ENCODE measurements at places on chromosomes 16 and 17. TPM values are rescaled to one million over a fixed set of nuclear protein-coding genes. Genes with fewer than 3 reads are reported as not detected.

The TNK1 gene
- total RNA-seq = 11.7 TPM

DNA sequence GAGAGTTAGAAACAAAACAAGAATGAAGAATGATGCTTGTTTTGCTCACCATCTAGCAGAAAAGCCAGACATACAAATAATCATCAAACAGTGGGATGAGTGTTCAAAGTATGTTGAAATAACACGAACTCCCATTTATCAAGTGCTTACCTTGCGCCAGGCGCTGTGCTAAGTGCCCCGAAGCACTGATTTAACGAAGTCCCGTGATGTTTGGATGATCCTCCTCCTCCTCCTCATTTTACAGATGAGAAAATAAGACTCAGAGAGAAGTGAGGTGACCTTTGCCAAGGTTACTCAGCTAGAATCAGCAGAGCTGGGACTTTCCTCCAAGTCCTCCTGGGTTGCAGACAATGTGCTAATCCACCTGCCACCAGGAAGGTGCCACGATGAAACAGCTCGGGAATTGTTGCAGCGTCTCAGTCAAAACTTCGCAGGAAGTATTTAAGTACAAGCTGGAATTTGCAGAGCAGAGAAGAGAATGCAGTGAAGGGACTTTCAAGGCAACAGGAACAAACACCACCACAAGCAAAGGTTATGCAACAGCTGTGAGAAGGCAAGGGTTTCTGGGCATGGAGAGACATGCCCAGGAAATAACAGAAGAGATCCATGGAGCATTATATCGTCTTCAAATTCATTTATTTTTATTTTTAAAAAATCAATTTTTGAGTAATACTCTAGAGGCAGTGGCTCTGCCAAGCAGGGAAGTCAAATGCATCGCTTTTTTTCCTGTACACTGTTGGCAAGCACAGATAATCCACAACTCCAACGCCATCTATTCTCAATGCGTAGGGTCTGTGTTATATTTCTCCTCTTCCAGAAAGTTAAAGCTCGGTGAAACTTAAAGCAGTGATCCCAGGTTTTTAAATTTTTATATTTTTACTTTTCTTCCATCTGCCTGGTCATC is 11.1 kb downstream of the PRCD start:
- no peak for DNase-seq

GRCh38 chr16:21167360-21167759 is 8.9 kb downstream of the LDAF1 start:
- DNase-seq = no peak

GRCh38 chr17:77490361-77491183 is 349.8 kb downstream of the SEC14L1 start:
- DNase-seq = no peak

The RAB26 gene
- total RNA-seq = 0.62 TPM

- DNase-seq = no peak
Measured at GRCh38 chr17:40366076-40366860, 1.7 kb upstream of the GJD3 start.

DNA sequence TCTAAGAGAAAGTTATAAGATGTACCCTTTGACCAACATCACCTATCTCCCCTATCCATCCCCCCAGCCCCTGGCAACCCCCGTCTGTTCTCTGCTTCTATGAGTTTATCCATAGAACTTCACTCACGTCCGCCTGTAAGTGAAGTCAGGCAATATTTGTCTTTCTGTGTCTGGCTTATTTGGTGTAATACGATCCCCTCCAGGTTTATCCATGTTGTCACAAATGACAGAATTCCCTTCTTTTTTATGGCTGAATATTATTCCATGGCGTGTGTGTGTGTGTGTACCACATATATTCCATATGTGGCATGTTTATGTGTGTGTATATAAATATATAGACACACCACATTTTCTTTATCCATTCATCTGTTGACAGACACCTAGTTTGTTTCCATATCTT is 339.7 kb downstream of the CPPED1 start:
- no peak for DNase-seq

DNA sequence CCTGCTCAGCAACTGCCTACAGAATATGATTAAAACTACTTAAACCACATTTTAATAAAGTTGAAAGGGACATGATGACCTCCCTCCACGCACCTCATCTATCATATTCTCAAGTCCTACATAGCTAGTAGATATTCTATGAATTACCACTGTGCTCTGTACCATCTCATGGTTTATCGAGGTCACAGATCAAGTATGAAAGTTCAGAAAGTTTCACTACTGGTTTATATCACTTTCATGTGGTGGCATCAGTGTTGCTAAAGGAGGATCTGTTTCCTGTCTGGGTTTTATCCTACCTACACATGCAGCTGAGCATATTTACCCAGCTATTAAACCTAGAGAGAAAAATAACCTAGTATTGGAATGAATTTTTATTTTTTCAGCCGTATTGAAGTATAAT is 214.9 kb upstream of the MON1B start:
- peak; percentile 2 for DNase-seq

DNA sequence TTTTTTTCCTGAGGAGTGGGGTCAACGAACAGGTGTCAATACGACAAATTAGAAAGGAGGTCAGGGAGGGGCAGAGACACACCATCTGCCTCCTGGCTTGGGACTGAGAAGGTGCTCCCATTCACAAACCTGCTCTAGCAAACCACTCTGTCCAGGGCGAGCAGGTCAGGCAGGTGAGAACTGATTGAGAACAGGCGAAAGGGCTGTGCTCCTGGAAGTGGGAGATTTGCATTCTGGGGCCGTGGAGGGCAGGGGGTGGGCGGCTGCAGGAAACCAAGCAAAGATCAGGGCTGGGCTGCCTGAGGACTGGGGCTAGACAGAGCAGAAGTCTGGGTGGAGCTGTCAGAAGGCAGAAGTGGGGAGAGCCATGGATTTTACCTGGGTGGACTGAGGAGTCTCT is 98.9 kb upstream of the NLRP1 start:
- DNase-seq = no peak

The GPR179 gene
- total RNA-seq = 0.10 TPM

GRCh38 chr16:58411736-58412614 is 19.7 kb downstream of the GINS3 start:
- no peak for DNase-seq

The MT4 gene
- total RNA-seq = not detected

- DNase-seq = no peak
Measured at GRCh38 chr17:39328815-39329214, 72.6 kb downstream of the FBXL20 start.

DNA sequence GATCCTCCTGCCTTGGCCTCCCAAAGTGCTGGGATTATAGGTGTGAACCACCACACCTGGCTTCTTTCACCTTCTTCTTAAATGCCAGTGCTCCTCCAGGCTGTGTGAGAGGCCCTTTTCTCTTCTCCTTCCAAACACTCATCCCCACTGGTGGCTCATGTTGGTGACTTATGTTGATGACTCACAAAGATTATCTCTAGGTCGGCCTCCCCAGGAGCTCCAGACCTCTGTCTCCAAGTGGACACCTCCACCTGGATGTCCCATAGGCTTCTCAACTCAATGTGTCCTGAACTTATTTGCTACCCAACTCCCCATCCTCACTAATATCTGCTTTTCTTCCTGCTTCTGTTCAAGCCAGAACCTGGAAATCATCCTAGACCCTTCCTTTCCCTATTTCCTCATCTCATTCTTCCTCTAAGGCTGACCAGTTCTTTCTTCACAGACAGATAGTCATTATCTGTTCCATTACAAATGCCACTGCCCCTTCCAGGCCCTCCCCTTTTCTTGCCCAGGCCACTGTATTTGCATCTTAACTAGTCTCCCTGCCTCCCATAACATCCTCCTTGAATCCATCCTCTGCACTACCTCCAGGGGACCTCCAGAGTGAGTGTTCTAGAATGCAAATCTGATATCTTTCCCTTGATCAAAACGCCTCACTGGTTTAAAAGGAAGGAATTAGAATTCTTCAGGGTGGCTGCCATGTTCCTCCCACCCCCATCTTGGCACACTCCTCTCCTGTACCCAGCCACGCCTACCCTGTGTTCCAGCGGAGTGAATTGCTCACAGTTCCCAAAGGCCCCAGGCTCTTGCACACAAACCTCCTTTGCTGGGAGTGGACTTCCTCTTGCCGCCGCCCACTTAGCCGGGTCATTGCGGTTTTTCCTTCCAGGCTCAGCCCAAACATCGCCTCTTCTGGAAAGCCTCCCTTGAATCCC is 34.8 kb upstream of the FBXO47 start:
- DNase-seq = no peak

DNA sequence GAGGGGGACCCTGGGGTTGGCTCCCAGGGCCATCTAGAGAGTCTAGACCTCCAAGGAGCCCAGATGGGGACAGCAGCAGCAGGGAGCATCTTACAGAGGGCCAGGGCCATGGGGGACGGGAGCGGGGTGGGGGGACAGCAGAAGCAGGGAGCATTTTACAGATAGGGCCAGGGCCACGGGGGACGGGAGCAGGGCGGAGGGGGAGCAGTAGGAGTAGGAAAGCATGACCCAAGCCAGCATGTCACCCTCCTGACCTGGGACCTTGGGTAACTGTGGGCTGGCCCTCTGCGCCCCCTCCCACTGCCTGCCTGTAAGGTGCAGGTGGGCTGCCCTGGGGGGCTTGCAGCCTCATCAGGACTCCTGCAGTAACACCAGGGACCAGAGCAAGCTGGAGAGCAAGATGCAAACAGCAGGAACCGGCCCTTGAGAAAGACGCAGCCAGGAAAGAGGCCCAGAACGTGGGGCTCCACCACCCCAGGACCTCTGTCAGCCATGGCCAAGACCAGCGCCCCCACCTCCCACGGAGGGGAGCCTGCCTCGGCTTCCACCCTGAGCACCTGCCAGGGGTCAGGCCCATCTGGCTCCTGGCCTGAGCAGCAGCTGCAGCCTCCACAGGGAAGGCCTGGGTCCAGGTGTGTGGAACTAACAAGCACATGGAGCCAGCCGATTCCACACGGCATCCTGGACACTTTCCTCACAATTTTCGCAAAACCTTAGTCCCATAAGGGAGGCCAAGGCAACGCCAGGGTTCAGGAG is 2.4 kb downstream of the ZNF598 start:
- no peak for DNase-seq

- DNase-seq = no peak
Measured at GRCh38 chr17:38508570-38508950, 80.3 kb downstream of the ARHGAP23 start.

DNA sequence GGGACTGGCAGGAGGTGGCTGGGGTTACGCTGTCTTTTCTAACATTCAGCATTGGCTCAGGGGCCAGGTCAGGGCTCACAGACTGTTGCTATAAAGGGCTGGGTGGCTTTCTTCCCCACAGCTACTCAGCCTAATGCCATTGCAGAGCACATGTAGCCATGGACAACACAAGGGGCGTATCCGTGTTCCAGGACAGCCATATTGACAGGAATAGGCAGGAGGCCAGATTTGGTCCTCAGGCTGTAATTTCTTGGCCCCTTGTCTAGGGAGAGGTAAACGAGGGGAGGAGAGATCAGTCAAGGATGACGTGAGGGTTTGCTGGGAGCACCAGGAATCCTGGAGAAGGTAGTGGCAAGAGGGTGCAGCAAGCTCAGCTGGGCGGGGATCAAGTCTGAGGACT is 21.2 kb upstream of the MYO15B start:
- DNase-seq = no peak

- no peak for DNase-seq
Measured at GRCh38 chr16:83954577-83955016, 1.6 kb downstream of the OSGIN1 start.

GRCh38 chr16:60279061-60279665 is 1545.0 kb upstream of the GOT2 start:
- DNase-seq = no peak

- DNase-seq = no peak
Measured at GRCh38 chr16:84546669-84547545, 42.4 kb upstream of the MEAK7 start.

The KRT9 gene
- not detected for total RNA-seq

- no peak for DNase-seq
Measured at GRCh38 chr16:57152096-57153093, 33.4 kb downstream of the PSME3IP1 start.

DNA sequence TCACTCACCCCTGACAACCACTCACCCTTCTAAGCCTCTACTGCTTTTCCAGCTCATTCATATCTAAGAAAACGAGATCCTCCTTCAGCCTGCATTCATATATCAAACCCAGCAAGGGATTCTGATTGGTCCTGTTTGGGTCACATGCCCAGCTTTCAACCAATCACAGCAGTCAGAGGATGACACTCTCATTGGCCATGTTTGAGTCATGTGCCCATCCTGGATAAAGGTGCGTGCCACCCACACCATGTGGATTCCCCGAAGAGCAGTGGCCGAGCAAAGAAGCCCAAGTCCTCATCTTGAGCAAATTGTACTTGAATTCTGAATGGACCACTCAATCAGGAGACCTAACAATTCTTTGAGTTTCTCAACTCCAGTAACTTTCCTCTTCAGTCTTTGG is 45.0 kb downstream of the SCNN1G start:
- DNase-seq = no peak

- DNase-seq = no peak
Measured at GRCh38 chr16:22093996-22094395, 1.7 kb downstream of the VWA3A start.

DNA sequence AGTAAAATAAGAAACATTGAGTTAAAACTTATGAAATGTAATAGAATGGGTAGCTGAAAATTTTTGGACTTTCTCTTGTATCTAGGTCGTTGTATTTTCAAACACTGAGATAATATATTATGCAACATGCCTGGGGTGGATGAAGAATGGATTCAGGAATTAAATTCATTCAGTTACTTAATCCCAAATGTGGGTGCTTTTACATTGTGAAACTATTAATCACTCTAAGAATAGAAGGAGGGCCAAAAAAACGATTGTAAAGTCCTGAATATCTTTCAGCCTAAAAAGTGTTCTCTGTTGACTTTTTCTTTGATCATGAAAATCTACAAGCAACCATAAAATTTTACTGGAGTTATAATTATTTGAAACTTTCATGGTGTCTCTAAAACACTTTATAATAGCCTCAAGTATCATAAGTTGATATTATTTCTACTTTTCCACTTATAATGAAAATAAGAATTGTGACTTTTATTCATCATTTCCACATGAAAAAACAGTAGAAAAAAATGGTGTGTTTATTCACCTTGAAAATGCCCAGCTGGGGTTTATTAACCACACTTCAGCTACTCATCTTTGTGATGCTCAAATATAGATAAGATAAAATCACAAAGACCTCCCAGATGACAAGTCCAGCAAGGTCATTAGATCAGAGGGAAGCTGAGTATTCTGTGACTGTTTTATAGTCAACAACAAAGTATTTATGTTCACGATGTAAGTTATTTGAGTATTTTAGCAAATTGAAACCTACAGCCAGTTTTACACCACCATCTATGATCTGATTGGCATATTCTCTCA is 619.9 kb upstream of the SOX9 start:
- DNase-seq = no peak

The PRSS33 gene
- total RNA-seq = not detected

GRCh38 chr16:79092846-79093245 is 507.7 kb downstream of the MAF start:
- no peak for DNase-seq
